Daoy (cell line): ENCODE measurements at places on chromosomes 2 and 18.

- DNase-seq, result no peak
Observed at GRCh38 chr2:215717501-215718381, 281.9 kb upstream of the FN1 start.

DNA sequence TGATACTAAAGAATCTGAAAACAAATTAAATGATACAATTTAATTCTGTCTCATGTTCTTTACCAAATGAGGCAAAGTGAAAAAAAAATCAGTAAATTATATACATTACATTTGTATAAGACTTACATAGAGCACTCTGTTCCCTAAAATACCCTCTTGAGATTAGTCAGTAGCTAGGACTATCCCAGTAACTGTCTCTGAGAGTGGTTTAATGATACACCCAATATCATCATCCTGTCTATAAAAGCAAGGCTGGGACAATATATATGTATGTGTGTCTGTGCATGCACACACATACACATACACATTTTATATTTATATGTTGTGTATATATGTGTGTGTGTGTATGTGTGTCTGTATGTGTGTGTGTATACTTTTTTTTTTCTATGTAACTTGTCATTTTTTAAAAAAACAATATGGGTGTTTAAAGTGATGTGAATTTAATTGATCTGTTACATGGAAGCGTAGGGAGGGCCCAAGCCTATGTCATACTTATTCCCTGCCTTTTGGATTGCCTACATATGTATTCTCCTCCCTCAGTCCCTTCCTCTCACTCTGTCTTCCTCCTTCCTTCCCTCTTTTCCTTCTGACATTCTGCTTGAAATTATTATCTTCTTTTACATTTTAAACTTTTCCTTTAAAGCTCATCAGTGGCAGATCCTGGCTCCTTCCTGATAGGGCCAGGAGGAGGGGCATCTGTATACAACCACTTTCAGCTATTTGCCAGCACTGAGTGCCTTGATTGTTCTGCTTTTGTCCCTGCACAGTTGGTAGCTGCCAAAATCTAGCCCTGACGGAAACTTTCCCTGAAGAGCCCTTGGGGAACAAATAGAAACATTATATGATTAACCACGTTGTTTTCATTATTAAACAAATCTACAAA is 6.8 kb downstream of the ASXL3 start:
- no peak for DNase-seq

DNA sequence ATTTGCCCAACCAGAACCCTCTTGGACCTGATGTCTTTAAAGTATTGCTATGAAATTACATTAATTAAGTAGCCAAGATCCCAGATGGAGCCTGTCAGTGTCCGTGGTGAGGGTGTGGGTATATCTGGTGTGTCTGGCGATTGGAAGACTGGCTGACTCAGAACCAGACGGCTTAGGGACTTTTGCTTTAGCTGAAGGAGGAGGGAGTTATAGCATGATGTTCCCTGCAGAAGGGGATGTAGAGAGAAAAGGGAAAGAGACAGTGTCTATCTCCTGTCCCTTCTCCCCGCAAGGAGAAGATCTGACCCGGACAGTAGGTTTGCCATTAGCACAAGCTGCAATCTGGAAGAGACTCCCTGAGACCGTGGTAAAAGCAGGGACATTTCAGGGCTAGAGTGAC is 60.6 kb downstream of the POU3F3 start:
- no peak for DNase-seq

DNA sequence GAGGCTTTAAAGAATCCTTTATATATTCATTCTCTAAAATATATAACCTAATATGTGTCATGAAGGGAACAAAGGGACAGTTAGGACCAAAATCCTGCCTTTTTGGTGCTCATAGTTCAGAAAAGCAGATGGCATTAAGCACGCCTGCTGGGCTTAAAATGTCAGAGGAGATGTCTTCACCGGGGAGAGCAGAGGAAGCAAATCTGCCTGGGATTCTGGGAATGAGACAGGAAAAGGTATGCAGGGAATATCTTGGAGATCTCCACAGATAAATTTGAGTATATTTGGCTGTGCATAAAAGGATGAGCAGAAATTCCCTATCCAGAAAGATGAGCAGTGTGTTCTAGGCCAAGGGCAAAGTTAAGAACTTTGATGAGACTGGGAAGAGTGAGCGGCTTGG is 45.5 kb downstream of the FSHR start:
- DNase-seq, result no peak

GRCh38 chr18:36493349-36494159 is 196.0 kb downstream of the FHOD3 start:
- peak; percentile 29 for DNase-seq

DNA sequence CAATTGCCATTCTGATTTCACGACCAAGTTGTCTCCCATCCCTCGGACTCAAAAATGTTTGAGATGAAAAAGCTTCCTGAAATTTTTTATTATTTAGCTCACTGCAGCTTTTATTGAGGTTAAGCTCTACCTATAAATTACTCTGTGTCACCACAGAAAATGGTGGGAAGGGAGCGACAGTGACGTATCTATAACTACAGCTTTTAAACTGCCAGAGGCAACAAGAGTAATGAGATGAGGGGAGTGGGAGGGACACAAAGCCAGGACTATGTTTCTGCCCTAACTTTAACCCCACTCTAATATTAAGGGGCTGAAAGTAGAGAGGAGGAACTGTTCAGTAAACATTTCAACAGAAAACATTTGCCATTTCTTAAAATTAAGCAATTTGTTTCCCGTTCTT is 37.4 kb downstream of the SMAD2 start:
- no peak for DNase-seq

GRCh38 chr2:41579806-41580205 is 468.0 kb upstream of the PKDCC start:
- DNase-seq, result no peak
